ENCODE measurements at places on chromosomes 13 and 19. TPM values are rescaled to one million over a fixed set of nuclear protein-coding genes. Genes with fewer than 3 reads are reported as not detected.

MATK gene
- total RNA-seq = not detected

C19orf67 gene
- total RNA-seq = not detected

SLC25A30 gene
- 1.9 TPM for total RNA-seq

BRD4 gene
- 55.3 TPM for total RNA-seq

DNA sequence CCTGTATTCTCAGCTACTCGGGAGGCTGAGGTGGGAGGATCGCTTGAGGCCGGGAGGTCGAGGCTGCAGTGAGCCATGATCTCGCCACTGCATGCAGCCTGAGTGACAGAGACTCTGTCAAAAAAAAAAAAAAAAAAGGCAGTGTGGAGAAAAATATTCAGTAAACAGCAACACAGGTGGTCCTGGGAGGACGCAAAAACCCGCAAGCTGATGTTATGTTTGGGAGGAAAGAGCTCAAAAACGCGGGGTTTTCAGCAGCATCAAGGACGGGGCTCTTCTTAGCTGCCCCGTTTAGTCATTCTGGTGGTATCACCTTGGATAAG is 599 bp upstream of the ZNF784 start:
- no peaks in the 10 kb centered on the region for H3K27me3 ChIP-seq
- no peaks in the 10 kb centered on the region for H3K4me1 ChIP-seq
- peak overlapping the region; percentile 60 for H3K4me3 ChIP-seq
